ENCODE measurements at places on chromosomes 1 and 21.

DNA sequence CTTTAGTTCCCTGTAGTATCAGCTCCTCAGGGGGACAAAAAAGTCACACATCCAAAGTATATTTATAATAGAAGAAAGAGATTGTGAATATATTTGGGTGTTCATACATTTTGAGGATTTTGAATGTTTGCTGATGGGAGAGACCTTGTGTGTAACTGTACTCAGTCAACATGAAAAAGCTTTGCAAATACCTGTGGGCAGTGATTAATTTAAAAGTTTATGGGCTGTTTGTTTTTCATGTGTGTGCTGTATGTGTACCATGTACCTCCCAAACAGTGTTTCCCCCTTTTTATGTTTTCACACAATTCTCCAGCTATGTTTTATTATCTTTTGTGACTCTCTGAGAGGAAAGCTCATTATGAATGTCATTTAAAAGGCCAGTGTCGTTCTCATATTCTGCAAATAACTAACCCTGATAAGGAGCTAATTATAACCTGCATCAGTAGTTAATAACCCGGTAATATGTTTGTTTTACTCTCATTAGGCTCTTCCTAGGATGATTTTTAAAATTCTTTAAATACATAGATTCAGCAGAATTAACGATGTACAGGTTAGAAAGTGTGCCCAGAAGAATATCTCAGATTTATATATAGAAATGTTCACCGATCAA lies 271.5 kb downstream of the NFIA start:
- no peak for DNase-seq
- no peak overlapping the region for H3K27ac ChIP-seq
- no peaks in the 10 kb centered on the region for H3K4me1 ChIP-seq
- H3K4me3 ChIP-seq, result no peak overlapping the region
- H3K27me3 ChIP-seq, result no peaks in the 10 kb centered on the region
- no peaks in the 10 kb centered on the region for H3K36me3 ChIP-seq

GRCh38 chr1:36408479-36408878 lies 10.8 kb upstream of the LSM10 start:
- H3K27ac ChIP-seq, result peak overlapping the region; percentile 20
- no peak for DNase-seq
- no peaks in the 10 kb centered on the region for H3K36me3 ChIP-seq
- no peak overlapping the region for H3K4me3 ChIP-seq
- peaks cover 14% of the 10 kb centered on the region for H3K4me1 ChIP-seq
- H3K27me3 ChIP-seq, result no peaks in the 10 kb centered on the region

DNA sequence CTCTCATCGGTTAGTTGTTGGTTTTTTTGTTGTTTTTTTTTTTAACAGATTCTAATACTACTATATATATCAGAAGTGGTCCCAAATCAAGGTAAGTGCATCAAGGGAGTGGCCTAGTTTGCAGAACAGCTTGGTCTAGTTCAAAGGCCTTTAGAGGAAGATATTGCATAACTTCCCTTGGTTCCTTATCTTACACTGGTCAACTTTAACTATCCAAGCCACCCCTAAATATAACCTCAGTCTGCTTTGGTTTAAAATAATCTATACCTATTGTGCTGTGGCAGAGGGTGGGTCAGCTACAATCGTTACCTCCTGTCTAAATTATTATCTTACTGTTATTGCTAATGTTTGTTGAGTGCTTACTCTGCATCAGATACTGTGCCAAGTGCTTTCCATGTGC lies 6.9 kb downstream of the S100A12 start:
- no peak overlapping the region for H3K27ac ChIP-seq
- H3K36me3 ChIP-seq, result no peaks in the 10 kb centered on the region
- peaks cover 9% of the 10 kb centered on the region for H3K27me3 ChIP-seq
- DNase-seq, result no peak
- H3K4me1 ChIP-seq, result no peaks in the 10 kb centered on the region

DNA sequence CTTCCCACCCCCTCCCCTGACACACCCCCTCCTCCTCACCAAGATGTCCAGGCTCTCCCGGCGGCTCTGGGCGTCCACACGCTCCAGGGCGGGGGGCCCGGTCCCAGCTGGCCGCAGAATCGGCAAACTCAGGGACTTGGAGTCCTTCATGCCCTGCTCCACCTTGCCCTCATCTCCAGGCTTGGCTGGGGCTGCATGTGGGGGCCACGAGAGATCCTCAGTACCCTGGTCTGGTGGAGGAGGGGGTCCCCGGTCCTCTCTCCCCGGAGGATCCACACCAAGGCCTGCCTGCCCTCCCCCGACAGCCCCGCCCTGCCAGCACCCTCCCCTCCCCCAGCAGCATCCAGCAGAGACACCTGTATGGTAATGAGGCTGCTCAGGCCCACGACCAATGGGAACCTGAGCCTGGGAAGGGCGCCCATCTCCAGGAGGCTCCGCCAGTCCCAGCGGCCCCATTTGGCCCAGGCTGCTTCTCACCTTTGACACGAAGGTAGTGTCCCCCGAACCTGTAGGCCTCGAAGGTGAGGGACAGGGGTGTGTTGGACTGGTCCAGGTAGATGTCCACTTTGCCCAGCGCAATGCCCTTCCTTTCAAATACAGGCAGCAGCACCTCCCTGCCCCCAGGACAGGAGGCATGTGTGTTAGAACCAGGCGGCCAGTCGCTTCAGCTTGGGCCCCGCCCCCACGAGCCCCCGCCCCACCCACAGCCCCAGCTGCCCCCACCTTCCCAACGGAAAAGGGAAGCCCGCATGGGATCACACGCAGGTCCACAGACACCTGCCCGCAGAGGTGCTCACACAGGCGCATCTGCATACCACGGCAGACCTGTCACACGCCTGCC lies 8.2 kb upstream of the TNFRSF25 start:
- H3K4me1 ChIP-seq, result peaks cover 4% of the 10 kb centered on the region
- DNase-seq, result no peak
- H3K4me3 ChIP-seq, result no peak overlapping the region
- H3K27ac ChIP-seq, result no peak overlapping the region

- H3K27ac ChIP-seq, result no peak overlapping the region
- H3K36me3 ChIP-seq, result no peaks in the 10 kb centered on the region
- H3K27me3 ChIP-seq, result no peaks in the 10 kb centered on the region
- no peak for DNase-seq
- H3K4me1 ChIP-seq, result no peaks in the 10 kb centered on the region
Measured at GRCh38 chr1:242184955-242185354, 186.1 kb upstream of the MAP1LC3C start.

DNA sequence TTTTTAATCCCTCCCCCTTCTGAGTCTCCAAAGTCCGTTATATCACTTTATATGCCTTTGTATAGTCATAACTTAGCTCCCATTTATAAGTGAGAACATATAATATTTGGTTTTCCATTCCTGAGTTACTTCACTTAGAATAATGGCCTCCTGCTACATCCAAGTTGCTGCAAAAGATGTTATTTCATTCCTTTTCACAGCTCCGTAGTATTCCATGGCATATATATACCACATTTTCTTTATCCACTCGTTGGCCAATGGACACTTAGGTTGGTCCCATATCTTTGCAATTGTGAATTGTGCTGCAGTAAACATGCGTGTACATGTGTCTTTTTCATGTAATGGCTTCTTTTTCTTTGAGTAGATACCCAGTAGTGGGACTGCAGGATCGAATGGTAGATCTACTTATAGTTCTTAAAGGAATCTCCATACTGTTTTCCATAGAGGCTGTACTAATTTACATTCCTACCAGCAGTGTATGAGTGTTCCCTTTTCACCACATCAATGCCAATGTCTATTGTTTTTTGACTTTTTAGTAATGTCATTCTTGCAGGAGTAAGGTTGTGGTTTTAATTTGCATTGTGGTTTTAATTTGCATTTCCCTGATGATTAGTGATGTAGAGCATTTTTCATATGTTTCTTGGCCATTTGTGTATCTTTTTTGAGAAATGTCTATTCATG lies 12.3 kb downstream of the MAN1C1 start:
- H3K36me3 ChIP-seq, result peaks cover 3% of the 10 kb centered on the region
- H3K4me3 ChIP-seq, result peak overlapping the region; percentile 3
- H3K27ac ChIP-seq, result peak overlapping the region; percentile 49
- DNase-seq, result no peak
- peaks cover 73% of the 10 kb centered on the region for H3K4me1 ChIP-seq

GRCh38 chr1:214076708-214077065 lies 88.9 kb downstream of the PROX1 start:
- DNase-seq, result no peak
- no peak overlapping the region for H3K4me3 ChIP-seq
- no peaks in the 10 kb centered on the region for H3K4me1 ChIP-seq
- no peaks in the 10 kb centered on the region for H3K36me3 ChIP-seq
- H3K27me3 ChIP-seq, result peaks cover 16% of the 10 kb centered on the region

DNA sequence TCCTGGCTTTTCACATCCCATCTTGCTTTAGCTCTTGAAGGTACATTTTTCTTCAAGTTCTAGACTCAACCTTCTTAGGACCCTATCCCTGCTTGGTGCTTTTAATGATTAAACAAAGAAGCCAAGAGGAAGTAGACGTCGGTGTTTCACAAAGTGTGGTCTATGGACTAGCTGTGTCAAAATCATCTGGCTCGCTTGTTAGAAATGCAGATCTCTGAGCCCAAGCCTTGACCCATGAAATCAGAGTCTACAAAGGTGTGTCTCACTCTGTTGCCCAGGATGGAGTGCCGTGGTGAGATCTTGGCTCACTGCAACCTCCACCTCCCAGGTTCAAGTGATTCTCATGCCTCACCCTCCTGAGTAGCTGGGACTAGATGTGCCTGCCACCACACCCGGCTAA lies 295.5 kb upstream of the KAZN start:
- H3K36me3 ChIP-seq, result no peaks in the 10 kb centered on the region
- no peak for DNase-seq
- H3K27ac ChIP-seq, result no peak overlapping the region
- H3K4me1 ChIP-seq, result no peaks in the 10 kb centered on the region

DNA sequence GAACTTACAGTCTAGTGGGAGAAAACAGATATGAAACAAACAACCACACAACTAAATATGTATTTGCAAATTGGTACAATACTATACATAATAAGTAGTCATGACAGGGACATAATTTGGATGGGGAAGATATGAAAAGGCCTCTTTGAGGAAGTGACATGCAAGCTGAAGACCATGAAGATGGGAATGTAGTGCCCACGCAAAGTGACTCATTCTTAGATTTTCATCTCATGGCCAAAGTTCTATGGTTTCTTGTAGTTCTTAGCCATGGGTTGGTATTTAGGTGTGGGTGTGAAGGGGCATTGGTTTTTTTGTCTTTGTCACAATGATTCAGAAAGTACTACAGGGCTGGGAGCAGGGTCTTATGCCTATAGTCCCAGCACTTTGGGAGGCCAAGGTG lies 105.4 kb upstream of the FAM78B start:
- no peak for DNase-seq
- no peaks in the 10 kb centered on the region for H3K36me3 ChIP-seq
- no peaks in the 10 kb centered on the region for H3K27me3 ChIP-seq
- H3K27ac ChIP-seq, result no peak overlapping the region

DNA sequence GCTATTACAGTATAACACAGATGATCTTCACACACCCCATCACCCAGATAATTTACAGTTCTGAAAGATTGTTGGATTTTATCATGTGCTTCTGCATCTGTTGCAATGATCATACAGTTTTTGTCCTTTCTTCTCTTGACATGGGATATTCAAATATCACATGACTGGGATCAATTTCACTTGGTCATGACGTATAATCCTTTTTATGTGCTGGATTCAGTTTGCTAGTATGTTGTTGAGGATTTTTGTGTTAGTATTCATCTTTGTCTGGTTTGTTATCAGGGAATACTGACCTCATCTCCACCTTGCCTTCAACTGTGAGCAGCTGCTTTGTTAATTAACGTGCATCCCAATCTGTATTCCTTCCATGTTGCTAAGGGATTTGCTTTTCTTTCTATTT lies 44.7 kb upstream of the DISC1 start:
- H3K4me3 ChIP-seq, result no peak overlapping the region
- no peaks in the 10 kb centered on the region for H3K36me3 ChIP-seq
- no peak for DNase-seq

DNA sequence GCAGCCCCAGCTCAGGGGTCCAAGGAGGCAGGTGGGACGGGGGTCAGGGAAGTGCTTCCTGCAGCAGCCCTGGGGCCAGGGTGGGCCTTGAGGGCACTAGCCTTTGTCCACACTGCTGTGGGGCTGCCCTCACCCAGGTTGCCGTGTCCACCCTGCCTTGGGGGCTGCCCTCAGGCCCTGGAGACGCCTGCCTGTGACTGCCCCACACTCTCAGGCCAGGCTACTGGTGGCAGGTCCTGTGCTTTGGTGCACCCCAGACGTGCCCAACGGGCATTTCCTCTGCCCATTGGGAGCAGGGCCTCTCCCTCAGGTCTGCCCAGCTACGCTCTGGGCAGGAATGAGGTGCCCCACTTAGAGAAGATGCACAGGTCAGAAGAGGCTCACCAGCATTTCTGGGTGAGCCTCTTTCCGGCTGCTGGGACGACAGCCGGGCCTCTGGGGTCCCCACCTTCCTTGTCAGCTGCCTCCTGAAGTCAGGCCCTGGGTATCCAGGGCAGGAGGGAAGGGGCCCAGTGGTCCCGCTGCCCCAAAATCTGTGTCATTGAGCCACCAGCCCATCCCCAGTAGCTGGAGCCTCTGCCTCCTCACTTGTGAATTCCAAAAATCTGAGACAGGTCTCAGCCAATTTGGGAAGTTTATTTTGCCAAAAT lies 2.7 kb upstream of the MMEL1 start:
- H3K36me3 ChIP-seq, result no peaks in the 10 kb centered on the region
- no peaks in the 10 kb centered on the region for H3K4me1 ChIP-seq
- no peak overlapping the region for H3K4me3 ChIP-seq
- H3K27me3 ChIP-seq, result peaks cover 18% of the 10 kb centered on the region
- peak; percentile 27 for DNase-seq

DNA sequence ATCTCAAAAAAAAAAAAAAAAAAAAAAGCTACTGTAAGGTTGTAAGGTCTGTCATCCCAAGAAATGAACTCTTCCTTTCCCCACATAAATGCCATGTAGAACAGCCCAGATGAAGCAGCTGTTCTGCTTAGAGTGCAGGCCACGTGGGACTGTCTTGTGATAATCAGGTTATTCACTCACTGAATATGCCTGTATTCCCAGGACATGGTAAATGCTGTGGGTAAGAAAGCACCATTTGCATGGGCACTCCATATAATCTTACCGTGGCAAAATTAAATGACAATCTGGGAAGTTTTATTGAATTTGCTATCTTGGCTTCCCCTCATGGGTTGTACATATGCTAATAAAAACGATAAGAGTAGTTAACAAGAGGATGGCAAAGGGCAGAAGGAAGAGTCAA lies 13.8 kb downstream of the RGS5 start:
- H3K27me3 ChIP-seq, result peaks cover 5% of the 10 kb centered on the region
- H3K36me3 ChIP-seq, result no peaks in the 10 kb centered on the region
- no peak overlapping the region for H3K4me3 ChIP-seq
- H3K27ac ChIP-seq, result no peak overlapping the region

DNA sequence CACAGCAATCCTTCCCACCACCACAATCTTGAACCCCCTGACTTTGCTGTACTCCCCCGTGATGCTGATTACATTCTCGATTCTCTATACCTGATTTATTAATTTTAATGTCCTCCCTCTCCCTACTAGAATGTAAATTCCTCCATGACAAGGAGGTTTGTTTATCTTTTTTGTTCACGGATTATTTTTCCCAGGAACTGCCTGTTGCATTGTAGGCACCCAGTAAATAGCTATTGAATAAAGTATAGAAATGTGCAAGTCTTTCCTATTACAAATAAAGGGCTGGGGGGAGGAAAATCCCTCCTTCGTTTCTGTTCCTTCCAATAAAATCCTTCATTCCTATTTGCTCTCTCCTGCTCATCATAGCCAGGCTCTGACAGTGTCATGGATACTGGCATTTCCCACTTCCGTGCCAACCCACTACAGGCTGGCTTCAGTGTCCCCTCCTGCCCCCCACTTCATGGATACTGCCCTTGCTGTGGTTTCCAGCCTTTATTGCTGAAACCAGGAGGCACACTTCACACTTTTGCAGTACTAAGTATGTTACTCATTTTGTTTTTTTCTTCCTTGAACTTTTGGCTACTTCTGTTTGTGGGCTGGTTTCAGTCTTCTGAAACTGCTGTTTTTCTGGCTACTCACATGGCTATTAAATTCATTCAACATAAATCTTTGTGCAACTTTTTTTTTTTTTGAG lies 7.5 kb downstream of the KIF1B start:
- no peak overlapping the region for H3K4me3 ChIP-seq
- H3K27ac ChIP-seq, result no peak overlapping the region
- peaks cover 32% of the 10 kb centered on the region for H3K4me1 ChIP-seq
- no peaks in the 10 kb centered on the region for H3K36me3 ChIP-seq
